ENCODE measurements at places on chromosomes 2 and 18.

GRCh38 chr18:70535041-70535440 lies 246.2 kb downstream of the SOCS6 start:
- DNase-seq: no peak

DNA sequence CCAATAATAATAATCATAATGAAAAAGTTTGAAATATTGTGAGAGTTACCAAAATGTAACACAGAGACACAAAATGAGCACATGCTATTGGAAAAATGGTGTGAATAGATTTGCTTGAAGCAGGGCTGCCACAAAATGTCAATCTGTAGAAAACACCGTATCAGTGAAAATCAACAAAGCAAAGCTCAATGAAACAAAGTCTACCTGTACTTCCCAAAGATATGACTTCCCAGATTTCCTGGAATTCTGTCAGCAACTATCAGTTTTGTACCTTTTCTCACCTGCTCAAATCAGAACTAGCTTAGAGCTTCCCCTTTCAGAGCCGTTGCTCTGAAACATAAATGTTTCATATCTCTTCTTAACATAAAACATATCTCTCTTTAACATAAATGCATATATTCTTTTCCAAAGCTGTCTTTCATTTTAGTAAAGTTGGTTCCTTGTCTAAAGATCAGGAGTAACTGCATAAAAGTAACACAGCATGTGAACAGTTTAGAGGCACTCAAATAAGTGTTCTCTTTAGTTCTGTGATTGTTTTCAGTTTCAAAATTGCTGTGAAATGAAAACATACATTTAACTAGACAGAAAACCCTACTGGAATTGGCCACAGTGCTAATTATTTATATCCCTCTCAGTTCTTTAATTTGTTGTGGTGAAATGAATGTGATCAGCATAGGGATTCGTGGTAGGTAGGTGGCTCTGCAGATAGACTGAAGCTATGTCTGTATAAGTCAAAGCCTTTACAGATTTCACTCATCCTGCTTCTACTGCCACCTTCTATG lies 262.5 kb downstream of the KCNJ3 start:
- no peak for DNase-seq

DNA sequence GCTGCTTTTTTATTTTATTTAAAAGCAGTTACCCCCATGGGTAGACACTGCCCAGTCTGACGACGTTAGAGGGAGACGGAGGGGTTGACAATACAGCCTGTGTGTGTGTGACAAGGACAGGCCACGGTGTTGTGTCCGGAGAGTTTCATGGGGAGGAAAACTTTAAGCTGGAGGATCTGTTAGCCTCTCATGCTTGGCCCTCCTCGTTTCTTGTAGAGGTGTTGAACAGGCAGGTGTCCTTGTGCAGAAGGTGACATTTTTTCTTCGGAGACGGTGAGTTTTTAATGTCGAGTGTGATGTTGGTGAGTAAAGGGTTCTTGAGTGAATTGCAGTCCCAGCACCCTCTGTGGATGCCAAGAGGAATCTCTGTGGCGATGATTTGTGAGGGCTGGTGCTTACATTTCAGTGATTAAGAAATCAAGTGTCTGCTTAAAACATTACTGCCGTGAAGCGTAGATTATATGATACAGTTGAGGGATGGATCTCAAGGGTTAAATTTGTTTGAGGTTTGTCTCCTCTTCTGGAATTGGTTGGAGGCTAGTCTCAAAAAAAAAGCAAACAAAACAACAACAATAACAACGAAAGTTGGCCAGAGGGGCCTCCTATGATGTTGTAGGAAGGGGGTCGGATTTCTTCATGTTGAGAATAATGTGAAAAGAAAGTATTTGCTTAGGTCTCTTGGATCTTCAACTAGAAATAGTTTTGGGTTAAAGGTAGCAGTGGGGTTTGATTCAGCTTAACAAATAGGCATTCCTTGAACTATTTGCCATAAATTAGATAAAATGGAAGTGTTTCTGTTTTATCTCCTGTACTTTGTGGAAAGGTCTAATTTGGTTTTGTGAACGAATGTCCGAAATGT lies 1.6 kb downstream of the NCOA1 start:
- DNase-seq: no peak

GRCh38 chr2:60555066-60555782 lies 1.8 kb upstream of the BCL11A start:
- DNase-seq: peak; percentile 83

- DNase-seq: no peak
These were observed 18.1 kb downstream of the SULT1C3 start for GRCh38 chr2:108257757-108258331.

DNA sequence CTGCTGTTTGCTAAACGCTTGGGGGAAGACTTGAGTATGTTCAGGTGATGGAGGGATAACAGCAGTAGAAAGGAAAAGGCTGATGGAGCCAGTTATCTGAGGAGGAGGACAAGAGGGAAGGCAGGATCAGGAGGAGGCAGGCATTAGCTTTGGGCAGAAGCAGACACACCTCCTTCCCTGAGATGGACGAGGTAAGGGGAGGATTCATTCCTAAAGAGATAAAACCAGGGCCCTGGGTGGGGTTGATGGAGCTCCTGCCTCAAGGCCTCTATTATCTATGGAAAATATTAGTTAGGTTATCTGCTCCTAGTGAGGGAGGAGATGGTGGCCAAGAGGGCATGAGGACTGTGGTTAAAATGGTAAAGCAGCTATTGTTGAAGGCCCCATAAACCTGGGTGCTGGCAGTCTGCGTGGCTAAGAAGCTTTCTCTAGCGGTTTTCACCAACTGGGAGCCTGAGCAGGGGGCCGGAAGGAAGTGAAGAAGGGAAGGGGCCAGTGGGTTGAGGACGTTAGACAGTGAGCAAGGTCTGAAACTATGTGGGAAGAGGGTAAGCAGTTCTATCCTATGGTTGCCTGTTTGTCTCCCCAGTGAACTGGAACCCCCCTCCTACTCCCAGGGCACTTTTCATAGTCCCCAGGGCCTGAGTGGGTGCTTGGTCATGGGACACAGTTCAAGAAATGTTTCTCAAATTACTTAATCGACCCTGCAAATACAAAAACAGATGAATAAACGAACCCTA lies 56.6 kb upstream of the HK2 start:
- peak; percentile 58 for DNase-seq

DNA sequence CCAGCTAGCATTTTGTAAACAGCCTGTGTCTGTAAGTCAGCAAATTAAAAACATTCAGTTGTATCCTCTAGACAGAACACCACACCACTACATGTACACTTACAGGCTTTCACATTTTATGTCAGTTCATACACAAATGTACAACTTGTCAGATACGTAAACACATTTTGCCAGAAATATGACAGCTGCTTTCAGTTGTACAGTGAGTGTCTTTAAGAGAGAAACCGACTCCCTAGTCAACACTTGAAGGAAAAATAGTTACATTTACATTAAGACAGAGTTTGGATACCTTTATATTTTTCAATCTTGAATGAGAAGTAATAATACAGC lies 15.2 kb downstream of the MRPL35 start:
- no peak for DNase-seq

- DNase-seq: no peak
These were observed 407.5 kb downstream of the RNF144A start for GRCh38 chr2:7324706-7325105.

- DNase-seq: no peak
These were observed 48.2 kb upstream of the SLC14A2 start for GRCh38 chr18:45567123-45567522.

DNA sequence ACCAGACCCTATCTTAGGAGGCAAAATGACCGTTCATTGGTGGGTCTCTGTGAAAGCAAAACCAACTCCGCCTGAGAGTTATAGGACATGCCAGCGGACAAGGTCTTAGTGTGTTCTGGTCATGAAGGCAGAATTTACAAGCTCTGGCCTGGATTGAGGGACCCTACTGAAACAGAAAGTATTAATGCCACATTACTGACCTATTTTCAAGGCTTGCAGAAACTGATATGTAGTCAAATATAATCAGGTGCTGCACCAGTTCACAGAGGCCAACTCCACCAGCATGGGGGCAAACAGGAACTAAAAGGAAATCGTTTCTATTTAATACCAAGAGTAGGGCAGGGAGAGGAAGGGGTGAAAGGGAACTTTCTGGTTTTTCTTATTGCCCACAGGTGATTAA lies 19.7 kb downstream of the TYMS start:
- no peak for DNase-seq

DNA sequence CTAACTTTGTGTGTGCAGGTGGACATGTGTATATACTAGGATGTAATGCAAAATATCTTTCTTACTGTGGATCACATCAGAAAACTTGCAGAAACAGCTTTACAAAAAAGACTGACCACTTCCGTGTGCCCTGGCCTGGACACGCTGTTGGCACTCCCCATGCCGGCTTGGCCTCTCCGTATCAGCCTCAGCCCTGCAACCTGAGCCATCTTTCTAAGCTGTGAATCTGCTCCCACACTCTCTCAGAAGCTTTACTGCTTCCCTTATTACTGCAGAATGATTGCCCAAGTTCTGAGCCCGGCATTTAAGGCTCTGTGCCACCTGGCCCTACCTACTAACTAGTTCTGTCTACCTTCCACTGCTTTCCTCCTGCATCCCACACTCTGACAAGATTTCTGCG lies 37.8 kb downstream of the MYO7B start:
- no peak for DNase-seq

DNA sequence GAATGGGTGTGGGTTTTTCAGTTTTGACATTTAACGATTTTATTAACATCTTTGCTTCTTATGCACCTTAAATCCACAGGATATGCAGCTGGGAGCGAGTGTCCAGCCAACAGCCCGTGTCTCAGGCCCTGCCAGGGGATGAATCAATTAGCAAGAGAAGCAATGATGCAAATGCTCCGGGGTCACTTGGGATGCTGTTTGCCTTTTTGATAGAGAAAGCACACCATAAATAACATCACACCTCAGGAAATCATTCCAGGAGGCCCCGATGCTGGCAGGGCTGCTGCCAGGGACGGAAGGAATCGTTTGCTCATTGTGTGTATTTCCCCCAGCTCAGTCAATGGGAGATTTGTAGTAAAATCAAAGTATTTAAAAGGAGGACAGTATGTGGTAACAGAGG lies 394.0 kb upstream of the HNRNPA3 start:
- no peak for DNase-seq

GRCh38 chr2:238502956-238503791 lies 76.4 kb downstream of the ASB1 start:
- no peak for DNase-seq

- peak; percentile 75 for DNase-seq
These were observed 41.1 kb downstream of the NHEJ1 start for GRCh38 chr2:219119422-219120043.

DNA sequence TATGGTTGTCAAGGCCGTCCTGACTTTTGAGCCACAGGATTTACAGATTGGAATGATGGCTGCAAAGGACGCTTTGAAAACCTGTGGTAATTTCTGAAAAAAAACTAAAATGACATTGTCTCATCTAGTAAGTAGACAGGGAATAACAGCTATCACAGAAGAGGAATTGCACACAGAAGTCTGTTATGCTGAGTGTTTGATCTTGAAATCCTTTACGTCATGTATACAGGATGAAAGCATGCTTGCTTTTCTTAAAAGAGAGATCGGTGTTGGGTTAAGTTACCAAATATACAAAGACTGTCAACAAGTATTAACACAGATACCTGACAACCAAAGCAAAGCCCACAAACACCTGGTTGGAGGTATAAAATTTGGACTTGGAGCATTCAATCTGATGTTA lies 12.6 kb upstream of the SRSF7 start:
- no peak for DNase-seq

DNA sequence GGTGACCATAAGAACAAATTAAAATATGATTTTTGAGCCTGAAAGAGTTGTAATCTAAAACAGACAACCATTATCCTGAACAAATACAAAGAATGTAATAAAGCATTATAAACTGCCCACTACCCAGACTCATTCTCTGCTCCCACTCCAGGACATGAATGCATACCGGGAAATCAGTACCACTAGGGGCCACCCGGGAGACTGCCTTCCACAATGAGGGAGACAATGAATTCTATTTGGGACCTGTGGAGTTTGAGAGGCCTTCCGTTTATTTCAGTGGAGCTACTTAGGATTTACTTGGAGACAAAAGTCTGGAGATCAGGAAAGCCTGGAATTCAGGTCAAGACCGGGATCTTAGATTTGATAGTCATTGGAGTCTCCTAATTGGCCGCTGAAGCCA lies 50.0 kb downstream of the NAB1 start:
- no peak for DNase-seq

DNA sequence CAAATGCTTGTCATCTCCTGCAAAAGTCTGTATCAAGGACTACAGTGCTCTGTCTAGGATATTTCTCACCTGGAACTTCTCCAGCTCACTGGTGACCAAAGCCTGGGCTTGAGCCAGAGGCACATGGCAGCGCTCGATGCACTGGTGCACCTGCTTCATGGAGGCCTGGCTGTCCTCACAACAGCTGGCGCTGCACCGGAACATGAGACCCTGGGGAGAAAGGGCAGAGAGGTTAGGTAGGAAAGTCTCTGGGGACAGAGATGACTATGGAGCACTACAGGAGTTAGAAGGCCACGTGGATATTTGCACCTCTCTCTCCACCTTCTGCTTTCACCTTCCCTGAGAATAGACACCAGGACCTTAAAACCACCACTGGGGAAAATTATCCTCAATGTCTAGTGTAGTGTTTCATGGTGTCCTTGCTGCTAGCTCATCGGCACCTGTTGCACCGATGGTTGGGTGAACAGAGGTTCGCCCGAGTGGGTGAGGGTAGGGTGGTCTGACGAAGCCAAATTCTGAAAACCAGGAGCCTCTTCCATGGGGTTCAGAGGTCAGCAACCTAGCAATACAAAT lies 1.0 kb downstream of the FAM136A start:
- no peak for DNase-seq

DNA sequence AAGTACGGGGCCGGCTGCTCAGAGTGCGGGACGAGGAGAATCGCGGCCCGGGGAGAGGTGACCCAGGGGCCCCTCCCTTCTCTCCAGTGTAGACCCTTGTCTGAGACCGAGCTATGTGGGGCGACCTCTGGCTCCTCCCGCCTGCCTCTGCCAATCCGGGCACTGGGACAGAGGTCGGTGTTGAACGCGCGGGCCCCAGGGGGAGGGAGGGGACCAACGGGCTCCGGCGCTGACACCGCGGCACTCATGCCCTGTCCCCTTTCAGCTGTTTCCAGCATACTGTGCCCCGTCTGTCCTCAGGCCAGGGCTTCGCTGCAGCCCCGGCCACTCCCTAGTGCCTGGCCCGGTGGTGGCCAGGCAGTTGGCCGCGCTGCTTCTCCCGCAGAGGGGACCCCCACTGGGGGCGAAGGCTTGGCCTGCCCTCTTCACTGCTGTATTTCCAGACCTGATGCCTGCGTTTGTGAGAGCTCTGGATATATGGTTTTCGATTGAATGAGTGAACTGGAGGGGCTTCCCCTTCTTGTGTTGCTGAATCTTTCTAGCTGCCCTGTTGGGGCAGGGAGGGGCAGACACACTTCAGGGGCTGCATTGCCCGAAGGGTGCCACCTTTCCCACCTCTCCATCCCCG lies 809 bp downstream of the DBI start:
- peak; percentile 70 for DNase-seq
